ENCODE measurements at places on chromosomes 7 and 10.

GRCh38 chr7:148630078-148630477 lies 39.5 kb downstream of the C7orf33 start:
- no peak for DNase-seq

DNA sequence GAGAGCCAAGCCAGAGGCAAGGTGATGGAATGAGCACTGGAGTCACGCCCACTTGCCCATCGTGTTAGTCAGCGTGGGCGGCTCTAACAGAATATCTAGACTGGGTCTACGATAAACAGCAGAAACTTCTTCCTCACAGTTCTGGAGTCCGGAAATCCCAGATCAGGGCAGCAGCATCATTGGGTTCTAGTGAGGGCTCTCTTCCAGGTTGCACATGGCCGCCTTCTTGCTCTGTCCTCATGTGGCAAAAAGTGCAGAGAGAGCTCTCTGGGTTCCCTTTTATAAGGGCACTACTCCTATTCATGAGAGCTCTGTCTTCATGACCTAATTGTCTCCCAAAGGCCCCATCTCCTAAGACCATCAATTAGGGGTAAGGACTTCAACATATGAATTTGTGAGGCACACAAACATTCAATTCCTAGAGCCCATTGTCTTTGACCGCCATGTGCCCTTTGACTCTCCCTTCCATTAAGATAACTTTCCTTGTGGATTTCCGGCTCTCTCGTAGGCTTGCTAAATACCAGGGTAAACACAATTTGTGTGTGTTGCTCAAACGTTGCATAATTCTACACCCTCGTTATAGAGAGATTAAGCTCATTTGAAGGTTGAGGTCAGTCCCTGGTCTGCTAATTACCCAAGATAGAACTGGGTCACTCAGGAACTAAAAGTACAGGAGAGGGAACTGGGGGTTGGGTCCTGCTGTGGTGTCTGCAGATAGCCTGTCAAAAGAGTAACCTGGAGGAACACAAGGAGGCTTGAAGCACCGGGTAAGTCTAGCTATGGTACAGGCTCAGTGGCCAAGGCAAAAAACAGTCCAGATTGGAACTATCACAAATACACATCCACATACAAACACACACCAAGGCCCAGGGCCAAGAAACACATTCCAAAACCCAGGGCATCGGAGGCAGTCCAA lies 28.7 kb upstream of the USP6NL start:
- DNase-seq, result no peak

DNA sequence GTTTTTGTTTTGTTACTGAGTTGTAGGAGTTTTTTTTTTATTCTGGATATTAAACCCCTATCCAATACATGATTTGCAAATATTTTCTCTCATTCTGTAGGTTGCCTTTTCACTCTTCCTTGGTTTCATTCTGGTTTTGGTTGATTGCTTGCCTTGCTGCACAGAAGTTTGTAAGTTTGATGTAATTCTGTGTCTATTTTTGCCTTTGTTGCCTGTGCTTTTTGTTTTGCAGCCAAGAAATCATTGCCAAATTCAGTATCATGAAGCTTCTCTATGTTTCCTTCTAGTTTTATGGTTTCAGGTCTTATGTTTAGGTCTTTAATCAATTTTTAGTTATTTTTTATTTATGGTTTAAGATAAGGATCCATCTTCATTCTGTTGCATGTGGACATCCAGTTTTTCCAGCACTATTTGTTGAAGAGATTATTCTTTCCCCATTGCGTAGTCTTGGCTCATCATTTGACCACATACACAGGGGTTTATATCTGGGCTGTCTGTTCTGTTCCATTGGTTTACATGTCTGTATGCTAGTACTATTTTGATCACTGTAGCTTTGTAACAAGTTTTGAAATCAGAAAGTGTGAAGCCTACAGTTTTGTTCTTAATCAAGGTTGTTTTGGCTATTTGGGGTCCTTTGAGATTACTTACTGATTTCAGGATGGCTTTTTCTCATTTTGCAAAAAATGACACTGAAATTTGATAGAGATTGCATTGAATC lies 26.4 kb downstream of the BMPR1A start:
- no peak for DNase-seq

DNA sequence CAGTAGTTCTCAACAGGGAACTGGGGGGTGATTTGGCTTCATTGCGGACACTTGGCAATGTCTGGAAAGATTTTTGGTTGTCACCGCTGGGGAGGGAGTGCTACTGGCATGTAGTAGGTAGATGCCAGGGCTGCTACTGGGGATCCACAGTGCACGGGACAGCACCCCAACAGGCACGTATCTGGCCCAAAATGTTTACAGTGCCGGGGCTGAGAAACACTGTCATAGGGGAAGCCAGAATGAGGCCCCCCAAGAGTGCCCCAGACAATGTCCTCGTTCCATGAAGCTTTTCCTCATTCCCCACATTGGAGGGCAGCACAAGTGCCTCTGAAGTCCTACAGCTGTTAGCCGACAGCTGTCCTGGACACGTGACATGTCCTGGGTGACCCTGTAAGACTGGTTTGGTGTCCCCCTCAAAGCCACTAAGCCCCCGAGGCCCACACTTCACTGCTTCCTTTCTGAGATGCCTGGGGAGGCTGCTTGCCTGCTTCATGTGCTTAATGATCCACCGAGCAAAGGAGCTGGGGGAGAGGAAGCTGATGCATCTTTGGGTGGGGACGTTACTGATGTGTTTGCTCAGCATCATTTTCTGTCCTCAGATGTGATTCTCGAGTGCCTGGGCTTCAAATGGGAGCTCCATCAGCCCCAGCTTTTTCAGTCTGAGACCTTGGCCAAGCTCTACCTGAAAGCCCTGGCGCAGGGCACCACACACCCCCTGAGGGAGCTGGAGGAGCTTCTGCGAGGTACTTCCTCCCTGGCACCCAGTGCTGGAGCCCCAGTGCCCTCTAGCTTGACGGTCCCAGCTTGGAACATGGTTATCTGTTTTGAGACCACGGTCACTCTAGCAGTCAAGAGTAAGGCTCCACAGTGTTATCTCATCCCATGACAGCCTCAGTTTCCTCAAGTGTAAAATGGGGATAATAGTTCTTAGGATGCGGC lies 14.7 kb downstream of the BTBD16 start:
- DNase-seq, result no peak

- no peak for DNase-seq
These were observed 26.6 kb downstream of the ZNF775 start for GRCh38 chr7:150405584-150406311.

- DNase-seq, result no peak
These were observed 15.1 kb downstream of the LSMEM1 start for GRCh38 chr7:112495810-112496462.

GRCh38 chr7:12481722-12482121 lies 78.1 kb upstream of the VWDE start:
- no peak for DNase-seq

GRCh38 chr7:116095396-116095795 lies 64.8 kb upstream of the TFEC start:
- no peak for DNase-seq

DNA sequence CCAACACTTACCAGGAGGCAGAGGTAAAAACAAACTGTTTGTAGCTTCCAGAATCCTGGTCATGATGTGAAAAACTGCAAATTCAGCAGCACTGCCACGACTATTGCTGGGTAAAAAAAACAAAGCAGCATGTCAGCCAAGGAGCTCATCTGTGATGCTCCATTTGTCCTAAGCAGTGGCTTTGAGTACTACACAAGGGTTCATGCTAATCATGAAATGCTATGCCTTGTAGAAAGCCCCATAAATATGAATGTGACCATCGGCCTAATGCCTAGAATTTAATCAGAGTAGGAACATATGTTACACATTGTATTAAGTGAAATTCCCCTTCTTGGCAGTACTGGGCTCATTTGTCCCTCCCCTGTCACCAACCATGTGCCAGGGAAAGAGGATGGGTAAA lies 95.4 kb downstream of the GSAP start:
- no peak for DNase-seq

DNA sequence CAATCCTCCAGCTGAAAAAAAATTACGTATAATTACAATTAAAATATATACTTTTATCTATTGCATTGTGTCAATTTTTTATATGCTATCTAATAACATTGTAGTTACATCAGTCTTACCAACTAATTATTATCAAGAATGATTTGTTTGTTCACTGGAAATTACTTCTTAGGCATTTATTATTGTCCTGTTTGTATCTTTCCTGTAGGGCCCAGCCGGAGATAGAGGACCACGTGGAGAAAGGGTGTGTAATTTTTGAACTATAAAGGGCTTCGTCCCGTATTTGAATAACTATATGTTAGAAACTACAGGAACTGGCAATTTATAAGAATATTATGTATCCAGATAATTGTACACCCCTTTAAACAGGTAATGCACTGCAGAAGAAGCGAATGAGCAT lies 4.1 kb downstream of the COL1A2 start:
- DNase-seq, result no peak

GRCh38 chr7:85081392-85081791 lies 105.5 kb downstream of the SEMA3D start:
- DNase-seq, result no peak

All from NCI-H2029 treated with DMSO at 0.1 percent for 48 hours (cell line).